Keratinocyte (primary cell): ENCODE measurements at places on chromosomes 12 and 14.
A peak's percentile ranks its signal among the peaks of the same experiment; 100 is the strongest.

GRCh38 chr14:32713856-32714255, 224.8 kb upstream of the NPAS3 start:
- no peak for DNase-seq
- no peaks in the 10 kb centered on the region for H3K36me3 ChIP-seq
- H3K27ac ChIP-seq = no peak overlapping the region
- H3K4me1 ChIP-seq = no peaks in the 10 kb centered on the region

GRCh38 chr12:101001669-101002068, 207.1 kb downstream of the ANO4 start:
- H3K36me3 ChIP-seq = no peaks in the 10 kb centered on the region
- DNase-seq = no peak
- H3K4me1 ChIP-seq = no peaks in the 10 kb centered on the region
- no peak overlapping the region for H3K27ac ChIP-seq
- no peaks in the 10 kb centered on the region for H3K27me3 ChIP-seq
- no peak overlapping the region for H3K4me3 ChIP-seq

- H3K36me3 ChIP-seq = no peaks in the 10 kb centered on the region
- H3K4me3 ChIP-seq = no peak overlapping the region
- H3K4me1 ChIP-seq = peaks cover 19% of the 10 kb centered on the region
- no peak for DNase-seq
These were observed 183.5 kb upstream of the CAND1 start for GRCh38 chr12:67085699-67086098.

- no peak overlapping the region for H3K4me3 ChIP-seq
- DNase-seq = no peak
- peaks cover 16% of the 10 kb centered on the region for H3K4me1 ChIP-seq
- no peak overlapping the region for H3K27ac ChIP-seq
- H3K36me3 ChIP-seq = peaks cover 50% of the 10 kb centered on the region
These were observed 6.1 kb downstream of the SDR39U1 start for GRCh38 chr14:24436355-24437019.

GRCh38 chr14:63759456-63759855, 31.6 kb upstream of the SGPP1 start:
- no peak overlapping the region for H3K4me3 ChIP-seq
- H3K36me3 ChIP-seq = no peaks in the 10 kb centered on the region
- no peaks in the 10 kb centered on the region for H3K4me1 ChIP-seq
- H3K27me3 ChIP-seq = no peaks in the 10 kb centered on the region
- no peak for DNase-seq
- no peak overlapping the region for H3K27ac ChIP-seq

- no peak overlapping the region for H3K27ac ChIP-seq
- peaks cover 3% of the 10 kb centered on the region for H3K27me3 ChIP-seq
- no peaks in the 10 kb centered on the region for H3K36me3 ChIP-seq
- no peak overlapping the region for H3K4me3 ChIP-seq
These were observed 104.5 kb upstream of the SFSWAP start for GRCh38 chr12:131606218-131606901.

DNA sequence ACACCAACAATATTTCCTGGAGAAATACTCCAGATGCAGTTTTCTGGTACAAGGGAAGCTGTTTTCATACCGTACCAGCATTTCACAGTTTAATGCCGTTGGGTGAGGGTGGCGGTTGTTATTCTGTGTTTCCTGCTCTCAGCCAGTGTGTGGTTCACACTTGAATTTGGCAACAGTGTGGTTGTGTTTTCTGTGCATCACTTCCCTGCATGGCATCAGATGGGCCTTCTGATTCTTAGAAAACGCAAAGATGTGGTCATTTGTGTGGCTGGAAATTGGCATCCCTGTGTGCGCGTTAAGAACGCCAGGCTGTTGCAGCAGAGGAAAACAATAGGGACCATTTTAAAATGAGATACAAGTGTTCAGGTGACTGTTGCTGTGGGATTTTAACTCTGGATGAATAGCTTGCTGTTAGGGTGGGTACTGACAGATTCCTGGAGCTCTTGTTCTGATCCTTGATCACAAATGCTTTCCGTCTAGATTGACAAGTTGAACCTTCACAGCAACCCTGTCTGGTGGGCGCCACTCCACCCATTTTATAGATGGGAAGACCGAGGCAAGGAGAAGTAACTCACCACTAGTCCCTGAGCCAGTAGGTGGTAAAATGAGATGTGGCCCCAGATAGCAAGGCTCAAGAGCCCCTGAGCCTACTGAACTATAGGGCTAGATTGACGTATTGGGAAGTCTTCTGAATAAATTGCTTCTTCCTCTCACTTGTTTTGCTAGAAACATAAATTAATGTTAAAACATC, 231.2 kb downstream of the CHST11 start:
- no peaks in the 10 kb centered on the region for H3K27me3 ChIP-seq
- no peak overlapping the region for H3K4me3 ChIP-seq
- peaks cover 1% of the 10 kb centered on the region for H3K36me3 ChIP-seq
- H3K27ac ChIP-seq = no peak overlapping the region

DNA sequence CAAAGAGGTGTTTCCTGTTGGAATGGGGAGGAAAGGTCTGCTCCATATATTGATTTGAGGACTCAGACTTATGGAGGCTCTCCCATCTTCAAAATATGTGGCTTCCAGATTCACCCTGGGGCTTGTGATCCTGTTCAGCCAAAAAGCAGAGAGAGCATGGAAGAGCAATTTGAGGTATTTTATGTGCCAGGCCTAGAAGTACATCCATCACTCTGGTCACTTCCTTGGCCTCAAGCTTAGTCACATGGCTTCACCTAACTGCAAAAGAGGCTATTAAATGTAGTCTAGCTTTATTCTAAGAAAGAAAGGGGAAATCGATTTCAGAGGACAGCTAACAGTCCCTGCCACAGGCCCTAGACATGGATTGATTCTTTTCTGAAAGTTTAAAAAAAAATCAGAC, 86.2 kb downstream of the C12orf50 start:
- no peak overlapping the region for H3K27ac ChIP-seq
- H3K27me3 ChIP-seq = no peaks in the 10 kb centered on the region
- H3K4me1 ChIP-seq = no peaks in the 10 kb centered on the region

DNA sequence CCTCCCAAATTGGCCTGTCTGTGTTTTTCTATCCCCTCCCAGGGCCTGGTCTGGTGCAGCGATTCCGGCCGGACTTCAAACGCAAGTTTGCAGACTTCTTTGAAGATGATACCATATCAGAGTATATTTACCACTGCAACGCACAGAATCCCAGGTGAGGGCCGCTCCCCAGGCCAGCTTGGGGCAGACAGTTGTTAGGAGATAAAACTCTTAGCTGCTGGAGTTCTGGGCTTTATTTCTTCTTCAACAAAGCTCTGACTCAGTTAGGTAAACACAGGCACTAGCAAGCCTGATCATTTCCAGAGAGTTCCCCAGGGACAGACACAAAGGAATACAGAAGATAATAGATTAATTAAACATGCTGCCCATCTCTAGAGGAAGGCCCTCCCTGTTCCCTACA, 8.3 kb downstream of the ABHD4 start:
- H3K27ac ChIP-seq = no peak overlapping the region
- H3K4me3 ChIP-seq = no peak overlapping the region
- DNase-seq = no peak

DNA sequence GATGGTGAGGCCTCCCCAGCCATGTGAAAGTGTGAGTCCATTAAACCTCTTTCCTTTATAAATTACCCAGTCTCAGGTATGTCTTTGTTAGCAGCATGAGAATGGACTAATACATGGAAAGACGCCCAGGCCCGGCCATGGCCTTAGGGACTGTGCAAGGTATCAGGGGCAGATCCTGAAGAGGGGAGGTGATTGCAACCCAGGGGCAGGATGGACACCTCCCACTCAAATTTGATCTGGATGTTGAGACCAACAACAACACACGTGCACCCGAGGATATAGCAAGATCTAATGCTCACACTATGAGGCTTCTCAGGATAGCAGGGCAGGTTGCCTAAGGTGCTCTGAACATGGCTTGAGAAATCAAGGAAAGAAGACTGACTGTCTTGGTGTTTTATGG, 13.5 kb upstream of the SERPINA4 start:
- no peak overlapping the region for H3K27ac ChIP-seq
- H3K4me1 ChIP-seq = peaks cover 12% of the 10 kb centered on the region
- H3K27me3 ChIP-seq = no peaks in the 10 kb centered on the region
- no peak overlapping the region for H3K4me3 ChIP-seq
- H3K36me3 ChIP-seq = no peaks in the 10 kb centered on the region
- DNase-seq = no peak

- H3K4me1 ChIP-seq = peaks cover 48% of the 10 kb centered on the region
- H3K27ac ChIP-seq = no peak overlapping the region
- H3K4me3 ChIP-seq = no peak overlapping the region
- DNase-seq = no peak
- H3K27me3 ChIP-seq = no peaks in the 10 kb centered on the region
- H3K36me3 ChIP-seq = peaks cover 25% of the 10 kb centered on the region
These were observed 980 bp upstream of the LTBR start for GRCh38 chr12:6382982-6383381.

DNA sequence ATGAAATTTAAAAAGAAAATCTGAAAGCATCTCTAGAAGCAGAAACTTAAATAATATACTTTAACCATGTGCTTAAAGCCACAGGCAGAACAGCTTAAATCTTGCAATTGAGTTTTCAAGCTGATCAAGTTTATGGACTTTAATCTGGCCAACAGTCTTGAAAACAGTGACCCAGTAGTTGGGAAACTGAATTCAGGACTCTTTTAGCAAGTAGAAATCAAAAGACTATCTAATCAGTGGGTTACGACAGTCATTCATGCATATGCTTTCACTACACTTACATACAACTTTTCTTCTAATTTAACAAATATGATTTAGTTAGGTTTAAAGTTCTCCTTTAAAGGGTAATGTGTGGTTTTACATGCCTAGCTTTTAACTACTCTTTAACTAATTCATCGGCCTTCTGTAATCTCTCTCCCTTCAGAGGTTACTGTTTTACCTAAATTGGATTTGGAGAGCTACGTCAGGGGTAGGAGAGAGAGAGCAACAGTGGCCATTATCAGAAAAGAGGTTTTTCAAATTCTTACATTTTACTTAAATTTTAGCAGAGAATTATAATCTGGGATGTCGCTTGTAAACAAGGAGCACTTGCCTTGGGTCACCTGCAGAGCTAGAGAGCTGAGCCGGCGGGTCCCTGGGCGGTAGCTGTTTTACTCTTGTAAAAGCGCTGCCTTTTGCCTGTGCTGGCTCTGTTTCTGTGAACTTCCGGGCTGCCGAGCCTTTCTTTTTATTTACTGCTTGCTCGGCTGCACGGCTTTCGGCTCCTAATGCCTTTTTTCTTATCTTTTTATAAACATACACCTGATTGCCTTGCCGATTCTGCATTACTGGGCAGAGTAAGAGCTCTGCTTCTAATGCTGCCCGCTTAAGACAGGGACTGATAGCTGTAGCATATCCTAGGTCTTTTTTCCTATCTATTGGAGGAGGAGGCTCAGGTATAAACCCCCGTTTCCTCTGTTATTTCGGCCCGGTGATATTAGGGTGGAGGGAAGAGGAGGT, 17.4 kb upstream of the LYZ start:
- H3K4me3 ChIP-seq = peak overlapping the region; percentile 33
- no peaks in the 10 kb centered on the region for H3K36me3 ChIP-seq
- no peak overlapping the region for H3K27ac ChIP-seq
- DNase-seq = no peak

GRCh38 chr12:16324772-16325171, 22.7 kb upstream of the MGST1 start:
- H3K4me1 ChIP-seq = no peaks in the 10 kb centered on the region
- no peak for DNase-seq
- no peaks in the 10 kb centered on the region for H3K36me3 ChIP-seq
- no peaks in the 10 kb centered on the region for H3K27me3 ChIP-seq

DNA sequence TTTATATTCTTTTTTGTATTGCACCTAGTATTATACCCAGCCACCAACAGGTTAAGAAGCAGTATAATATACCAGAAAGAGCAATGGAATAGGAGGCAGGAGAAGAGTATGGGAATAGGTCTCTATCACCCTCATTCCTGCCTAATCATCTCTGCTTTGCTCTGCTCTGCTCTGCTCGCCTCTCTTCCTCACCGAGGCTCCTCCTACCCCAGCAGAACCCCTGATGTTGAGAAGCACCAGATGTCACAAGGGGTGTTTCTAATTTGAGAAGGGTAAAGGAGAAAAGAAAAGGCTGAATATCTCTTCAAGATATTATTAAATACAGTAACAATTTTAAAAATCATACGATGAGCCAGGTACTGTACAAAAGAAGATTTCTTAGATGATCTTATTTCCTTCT, 89.0 kb downstream of the STON2 start:
- H3K36me3 ChIP-seq = peaks cover 3% of the 10 kb centered on the region
- H3K27ac ChIP-seq = peak overlapping the region; percentile 91
- H3K27me3 ChIP-seq = no peaks in the 10 kb centered on the region

DNA sequence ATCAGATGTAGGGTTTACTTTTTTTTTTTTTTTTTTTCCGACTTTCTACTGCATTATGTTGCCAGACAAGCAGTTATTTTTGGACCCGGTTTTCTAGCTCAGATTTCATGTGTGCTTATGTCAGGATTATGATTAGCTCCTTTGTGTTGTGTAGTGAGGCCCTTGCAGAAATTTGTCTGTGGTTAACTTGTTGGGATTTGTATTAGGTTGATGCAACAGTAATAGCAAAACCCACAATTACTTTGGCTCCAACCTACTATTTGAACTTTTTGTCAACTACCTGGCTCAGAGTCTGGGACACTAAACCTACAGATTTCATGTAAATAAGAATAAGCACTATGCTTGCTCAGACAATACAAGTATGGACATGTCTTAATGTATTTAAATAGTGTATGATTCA, 44.1 kb upstream of the KCNJ8 start:
- H3K27ac ChIP-seq = no peak overlapping the region
- H3K36me3 ChIP-seq = no peaks in the 10 kb centered on the region
- no peak for DNase-seq
- H3K4me1 ChIP-seq = peaks cover 6% of the 10 kb centered on the region

DNA sequence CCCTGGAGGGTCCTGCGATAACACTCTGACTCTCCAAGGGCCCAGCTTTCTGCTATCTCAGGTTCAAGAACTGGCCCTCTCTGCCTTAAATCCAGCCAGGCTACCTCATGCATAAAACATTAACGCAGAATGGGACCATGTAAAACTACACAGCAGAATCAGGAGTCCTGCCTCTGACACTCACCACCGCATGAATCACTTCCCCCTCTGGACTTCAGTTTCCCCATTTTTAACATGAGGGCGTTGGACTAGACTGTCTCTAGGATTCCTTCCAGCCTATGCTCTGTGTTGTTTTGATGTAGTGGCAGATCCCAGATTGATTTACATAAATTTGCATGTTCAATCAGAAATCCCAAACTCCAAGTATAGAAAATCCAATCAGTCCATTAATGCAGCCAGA, 3.3 kb downstream of the NCKAP5L start:
- peak overlapping the region; percentile 27 for H3K27ac ChIP-seq
- no peak for DNase-seq
- peaks cover 3% of the 10 kb centered on the region for H3K36me3 ChIP-seq

GRCh38 chr14:68027276-68027675, 207.7 kb downstream of the RAD51B start:
- no peak overlapping the region for H3K27ac ChIP-seq
- H3K4me3 ChIP-seq = no peak overlapping the region
- no peak for DNase-seq
- no peaks in the 10 kb centered on the region for H3K27me3 ChIP-seq
